ENCODE measurements at places on chromosomes 12 and 14.

GRCh38 chr12:45634273-45634917, 95.1 kb upstream of the ARID2 start:
- DNase-seq = no peak

GRCh38 chr14:50303744-50304471, 8.1 kb downstream of the L2HGDH start:
- DNase-seq = no peak

- no peak for DNase-seq
Measured at GRCh38 chr12:12592930-12593329, 18.7 kb upstream of the CREBL2 start.

GRCh38 chr14:95315579-95315978, 4.1 kb downstream of the CLMN start:
- DNase-seq = no peak

GRCh38 chr14:69838881-69839416, 40.3 kb upstream of the SMOC1 start:
- DNase-seq = no peak

All from cardiac septum (tissue), 1 donor.